ENCODE measurements at places on chromosomes 12 and 14.

DNA sequence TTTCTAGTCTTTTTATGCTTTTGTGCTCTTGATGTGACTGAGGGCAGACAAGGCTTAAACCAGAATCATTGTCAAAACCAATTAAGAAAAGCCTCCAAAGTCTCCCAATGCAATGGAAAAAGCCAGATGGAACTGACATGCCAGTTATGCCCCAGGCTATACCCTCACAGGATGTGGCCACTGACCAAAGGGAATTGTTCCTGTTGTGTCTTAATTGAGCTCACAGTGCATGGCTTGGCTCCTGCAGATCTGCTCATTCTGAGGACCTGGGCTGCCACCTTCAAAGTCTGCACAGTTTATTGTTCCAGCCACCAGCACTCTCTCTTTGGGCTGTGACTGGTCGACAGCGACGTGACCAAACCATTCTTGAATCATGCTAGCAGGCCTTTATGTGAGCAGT lies 17.1 kb upstream of the BICD1 start:
- DNase-seq: peak; percentile 66

- DNase-seq: no peak
Observed at GRCh38 chr14:55691659-55692058, 111.7 kb downstream of the KTN1 start.

DNA sequence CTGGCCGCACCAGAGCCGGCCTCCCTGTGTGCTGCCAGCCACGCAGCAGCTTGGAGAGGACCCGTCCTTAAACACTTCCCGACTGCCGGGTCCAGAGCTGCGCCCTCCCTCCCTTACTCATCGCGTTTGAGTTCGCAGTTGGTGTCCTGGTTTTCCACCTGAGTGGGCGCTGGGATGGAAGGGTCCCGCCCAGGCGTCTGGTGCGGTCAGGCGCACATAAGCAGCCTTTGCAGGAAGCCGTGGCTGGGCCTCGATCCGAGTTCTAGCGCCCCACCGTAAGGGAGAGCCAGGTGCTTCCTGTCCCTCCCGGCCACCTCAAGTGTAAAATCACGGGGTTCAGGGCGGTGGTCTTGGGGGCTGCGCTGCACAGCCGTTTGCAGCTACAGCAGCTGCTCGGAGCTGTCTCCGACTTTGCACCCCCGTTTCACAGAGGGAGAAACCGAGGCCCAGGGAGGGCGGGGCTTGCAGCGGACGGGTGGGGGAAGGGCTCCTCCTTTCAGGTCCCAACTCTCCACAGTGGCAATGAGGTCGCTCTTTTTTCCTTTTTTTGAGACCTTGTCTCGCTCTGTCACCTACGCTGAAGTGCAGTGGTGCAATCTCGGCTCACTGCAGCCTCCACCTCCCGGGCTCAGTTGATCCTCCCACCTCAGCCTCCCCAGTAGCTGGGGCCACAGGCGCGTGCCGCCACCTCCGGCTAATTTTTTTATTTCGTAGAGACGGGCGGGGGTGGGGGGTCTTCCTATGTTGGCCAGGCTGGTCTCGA lies 51.3 kb downstream of the LRCOL1 start:
- peak; percentile 34 for DNase-seq

GRCh38 chr12:131599190-131600159 lies 111.4 kb upstream of the SFSWAP start:
- DNase-seq: peak; percentile 64

GRCh38 chr12:24943947-24944600 lies 4.8 kb downstream of the BCAT1 start:
- DNase-seq: no peak

DNA sequence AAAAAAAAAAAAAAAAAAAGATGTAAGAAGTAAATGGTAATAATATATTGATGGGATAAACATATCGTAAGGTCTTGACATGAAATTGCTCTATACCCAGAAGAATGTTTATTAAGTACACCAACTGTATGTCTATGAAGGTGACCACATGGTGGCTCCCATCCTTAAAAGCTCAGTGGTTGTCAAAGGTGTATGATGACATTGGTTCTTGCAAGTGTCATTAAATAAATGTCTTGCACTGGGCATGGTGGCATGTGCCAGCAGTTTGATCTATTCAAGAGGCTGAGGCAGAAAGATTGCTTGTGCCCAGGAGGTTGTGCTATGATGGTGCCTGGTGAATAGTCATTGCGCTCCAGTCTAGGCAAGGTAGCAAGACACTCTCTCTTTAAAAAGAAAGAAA lies 10.4 kb downstream of the CCT2 start:
- no peak for DNase-seq

DNA sequence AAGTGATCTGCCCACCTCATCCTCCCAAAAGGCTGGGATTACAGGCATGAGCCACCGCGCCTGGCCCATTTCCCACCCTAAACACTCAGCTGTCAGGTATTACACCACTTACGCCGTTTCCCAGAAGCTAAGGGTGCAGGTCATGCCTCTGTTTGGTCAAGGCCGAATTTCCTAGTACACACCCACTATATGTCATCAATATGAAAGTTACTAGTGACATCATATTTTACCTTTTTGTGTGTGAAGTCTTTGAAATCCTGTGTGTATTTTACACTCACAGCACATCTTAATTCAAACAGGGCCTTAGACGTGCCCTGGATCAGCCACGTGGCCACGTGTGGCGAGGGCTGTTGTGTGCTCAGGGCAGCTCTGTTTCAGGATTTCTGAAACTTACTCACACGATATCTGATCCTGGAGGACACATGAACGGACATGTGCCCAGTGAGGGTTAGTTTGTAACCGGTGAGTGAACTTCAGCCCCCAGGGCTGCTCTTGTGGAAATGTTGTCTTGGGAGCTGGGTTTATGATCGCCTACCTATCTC lies 51.8 kb downstream of the GLT1D1 start:
- no peak for DNase-seq
